Activated B cell treated with CpG ODN at 0.5 μM for 24 hours (primary cell): ENCODE measurements at places on chromosomes 2 and 18. TPM values are rescaled to one million over a fixed set of nuclear protein-coding genes. Genes with fewer than 3 reads are reported as not detected.

GRCh38 chr2:7618031-7618430 is 700.8 kb downstream of the RNF144A start:
- no peak for DNase-seq

DNA sequence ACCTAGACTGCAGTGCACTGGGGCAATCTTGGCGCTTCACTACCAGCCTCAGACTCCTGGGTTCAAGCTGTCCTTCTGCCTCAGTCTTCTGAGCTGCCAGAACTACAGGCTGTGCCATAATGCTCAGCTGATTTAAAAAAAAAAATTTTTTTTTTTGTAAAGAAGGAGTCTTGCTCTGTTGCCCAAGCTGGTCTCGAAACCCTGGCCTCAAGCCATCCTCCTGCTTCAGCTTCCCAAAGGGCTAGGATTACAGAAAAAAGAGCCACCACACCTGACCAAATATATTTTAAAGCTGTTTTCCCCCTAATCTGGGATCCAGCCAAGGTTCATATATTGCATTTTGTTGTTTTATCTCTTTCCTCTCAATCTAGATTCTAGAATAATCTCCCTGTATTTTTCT is 82.2 kb downstream of the RAB31 start:
- DNase-seq, result no peak

DNA sequence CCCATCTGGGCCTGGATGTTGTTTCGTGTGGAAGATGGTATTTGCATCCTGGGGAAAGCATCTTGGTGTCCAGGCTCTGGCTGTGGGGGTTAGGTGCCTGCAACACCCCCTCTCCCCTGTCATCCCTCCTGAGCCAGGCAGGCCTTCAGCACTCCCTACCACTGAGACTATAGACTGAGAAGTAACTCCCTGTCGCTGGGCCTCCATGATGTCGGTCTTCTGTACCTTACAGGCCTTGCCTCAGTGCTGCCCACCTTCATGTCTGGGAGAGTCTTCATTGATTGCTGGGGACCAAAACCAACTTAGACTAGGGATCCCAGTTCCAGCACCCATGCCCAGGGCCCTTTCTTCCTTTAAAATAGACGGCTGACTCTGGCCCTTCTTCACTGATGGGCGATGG is 33.1 kb upstream of the DNMT3A start:
- DNase-seq, result peak; percentile 12

DNA sequence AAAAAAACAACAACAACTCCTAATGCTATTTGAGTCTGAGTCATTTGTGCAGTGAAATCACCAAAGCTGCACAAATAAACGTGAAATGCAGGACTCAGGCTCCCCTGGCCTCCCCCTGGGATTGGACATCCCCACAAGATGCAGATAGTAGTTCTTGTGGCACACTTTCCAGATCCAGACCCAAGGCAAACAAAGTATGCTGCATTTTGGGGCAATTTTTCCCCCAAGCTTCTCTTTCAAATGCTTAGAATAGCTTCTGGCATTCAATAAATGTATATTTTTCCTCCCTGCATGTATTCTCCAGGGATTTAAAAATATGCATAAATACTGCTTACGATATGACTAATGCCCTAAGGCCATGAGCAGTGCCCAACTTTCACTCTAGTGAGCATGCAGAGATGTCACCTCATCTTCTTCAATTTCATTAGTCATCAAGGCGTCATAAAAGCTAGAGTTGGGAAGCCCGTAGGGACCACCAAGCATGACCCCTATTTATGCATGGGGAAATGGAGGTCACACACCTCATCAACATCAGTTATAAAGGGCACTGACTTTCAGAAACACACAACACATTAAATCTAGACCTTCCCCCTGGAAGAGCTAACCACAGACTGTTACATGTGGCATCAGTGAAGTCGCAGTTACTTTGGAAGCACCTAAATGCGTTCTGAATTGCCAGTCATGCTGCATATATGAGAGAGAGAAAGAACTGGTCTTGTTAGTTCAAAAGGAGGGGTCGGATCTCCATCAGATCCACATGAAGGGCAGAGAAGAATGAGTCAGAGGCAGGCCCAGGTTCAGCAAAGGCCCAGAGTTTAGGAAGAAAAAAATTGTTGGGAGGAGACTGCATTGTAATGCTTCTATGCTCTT is 374.1 kb downstream of the LPIN1 start:
- no peak for DNase-seq

- DNase-seq, result no peak
Observed at GRCh38 chr2:223019987-223020717, 31.8 kb upstream of the KCNE4 start.

DNA sequence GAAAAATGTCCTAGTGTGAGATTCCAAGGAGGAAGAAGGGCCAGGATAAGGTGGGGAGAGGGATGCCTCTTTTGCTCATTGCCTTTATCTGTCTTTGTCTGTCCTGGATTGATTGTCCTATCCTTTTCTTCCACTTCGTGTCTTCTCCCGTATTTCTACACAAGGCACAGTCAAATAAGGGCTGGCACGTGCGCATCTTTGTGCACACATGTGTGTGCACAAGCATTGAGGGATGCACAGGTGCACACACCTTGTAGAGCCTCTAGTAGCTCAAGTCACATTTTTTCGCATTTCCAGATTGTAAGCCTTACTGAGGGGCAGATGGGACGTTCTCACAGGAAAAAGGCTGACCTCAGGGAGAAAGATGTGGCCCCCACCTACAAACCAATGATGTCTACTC is 170.2 kb upstream of the TNP1 start:
- DNase-seq, result no peak

DNA sequence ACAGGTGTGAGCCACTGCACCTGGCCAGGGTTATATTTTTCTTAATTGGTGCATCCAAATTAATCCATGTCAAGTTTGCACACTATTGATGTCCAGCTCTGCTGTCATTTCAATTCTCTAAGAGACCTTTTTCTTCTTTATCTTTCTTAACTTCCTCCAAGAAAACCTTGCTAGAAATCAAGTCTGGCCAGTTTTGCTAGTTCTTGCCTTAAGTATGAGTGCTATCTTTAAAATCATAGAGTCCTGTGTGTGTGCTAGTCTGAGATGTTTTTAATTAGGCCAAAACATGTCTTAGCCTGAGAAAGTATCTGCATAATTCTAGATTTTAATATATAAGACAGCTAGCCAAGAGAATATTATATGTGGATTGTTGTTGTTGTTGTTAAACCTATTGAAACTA is 56.2 kb upstream of the SLC39A10 start:
- no peak for DNase-seq

The ADGRF3 gene
- 0.76 and 1.0 TPM in 2 replicates for total RNA-seq

- DNase-seq, result no peak
Observed at GRCh38 chr2:178277741-178278197, 83.5 kb downstream of the OSBPL6 start.

- no peak for DNase-seq
Observed at GRCh38 chr2:43405829-43406228, 179.4 kb upstream of the ZFP36L2 start.
